ENCODE measurements at places on chromosomes 6 and 20.

- no peak for DNase-seq
Observed at GRCh38 chr20:38997622-38998021, 35.5 kb downstream of the DHX35 start.

DNA sequence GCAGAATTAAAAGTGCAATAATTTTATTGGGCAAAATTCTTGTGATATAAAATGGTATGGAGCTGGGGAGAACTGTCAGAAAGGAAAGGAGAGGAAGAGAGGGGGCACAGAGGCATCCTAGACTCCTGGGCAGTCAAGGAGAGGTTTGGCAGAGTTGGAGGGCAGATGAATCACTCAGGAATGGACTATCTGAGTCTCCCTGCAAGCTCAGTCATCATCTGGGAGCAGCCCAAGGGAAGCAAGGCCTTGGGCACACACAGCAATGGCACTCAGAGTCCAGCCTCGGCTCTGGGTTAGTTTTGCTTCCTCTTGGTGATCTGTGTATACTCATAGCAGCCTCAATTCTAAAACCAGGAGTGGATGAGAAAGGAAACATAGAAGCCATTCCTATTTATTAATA is 67.2 kb downstream of the SLC22A1 start:
- no peak for DNase-seq

- no peak for DNase-seq
Observed at GRCh38 chr6:124535746-124536145, 426.5 kb upstream of the RNF217 start.

DNA sequence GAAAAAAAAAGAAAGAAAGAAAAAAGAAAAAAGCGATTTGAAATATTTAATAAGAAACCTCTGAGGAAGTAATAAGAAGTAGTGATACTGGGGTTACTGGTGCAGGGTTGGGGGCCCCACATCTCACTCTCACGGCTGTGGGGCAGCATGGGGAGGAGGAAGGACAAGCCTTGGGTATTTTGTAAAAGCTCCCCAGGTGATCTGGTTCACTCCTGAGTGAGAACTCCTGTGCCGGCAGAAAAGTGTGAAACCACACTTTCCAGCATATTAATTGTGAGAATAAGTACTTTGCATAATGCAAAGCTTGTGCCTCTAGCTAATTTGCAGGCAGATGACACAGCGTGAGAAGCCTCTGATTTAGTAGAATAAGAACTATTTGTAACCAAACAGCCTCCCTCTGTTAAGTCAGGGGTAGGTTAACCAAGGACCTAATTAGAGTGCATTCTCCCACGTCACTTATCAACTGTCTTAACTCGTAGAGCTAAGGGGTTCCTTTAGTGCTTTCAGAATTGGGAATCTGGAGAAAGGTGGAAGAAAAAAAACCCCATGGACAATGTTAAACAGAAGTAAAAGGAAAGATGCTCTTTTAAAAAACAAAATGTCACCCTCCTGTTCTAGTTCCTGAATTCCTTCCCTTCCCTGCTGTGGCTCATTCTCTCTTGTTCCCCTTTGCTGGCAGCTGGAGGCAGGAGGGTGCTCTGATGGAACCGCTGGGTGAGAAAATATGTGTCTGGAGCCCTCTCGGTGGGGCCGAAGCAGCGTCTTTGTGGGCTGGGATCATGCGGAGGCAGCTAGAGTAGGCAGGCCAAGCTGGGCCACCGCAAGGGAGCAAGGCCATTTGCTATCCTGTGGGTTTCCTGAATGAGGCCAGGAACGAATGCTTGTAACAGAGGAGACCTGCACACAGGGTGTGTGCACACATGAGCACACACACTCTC is 108.7 kb downstream of the FYN start:
- no peak for DNase-seq

- no peak for DNase-seq
Observed at GRCh38 chr20:43911066-43911465, 3.6 kb upstream of the TOX2 start.

DNA sequence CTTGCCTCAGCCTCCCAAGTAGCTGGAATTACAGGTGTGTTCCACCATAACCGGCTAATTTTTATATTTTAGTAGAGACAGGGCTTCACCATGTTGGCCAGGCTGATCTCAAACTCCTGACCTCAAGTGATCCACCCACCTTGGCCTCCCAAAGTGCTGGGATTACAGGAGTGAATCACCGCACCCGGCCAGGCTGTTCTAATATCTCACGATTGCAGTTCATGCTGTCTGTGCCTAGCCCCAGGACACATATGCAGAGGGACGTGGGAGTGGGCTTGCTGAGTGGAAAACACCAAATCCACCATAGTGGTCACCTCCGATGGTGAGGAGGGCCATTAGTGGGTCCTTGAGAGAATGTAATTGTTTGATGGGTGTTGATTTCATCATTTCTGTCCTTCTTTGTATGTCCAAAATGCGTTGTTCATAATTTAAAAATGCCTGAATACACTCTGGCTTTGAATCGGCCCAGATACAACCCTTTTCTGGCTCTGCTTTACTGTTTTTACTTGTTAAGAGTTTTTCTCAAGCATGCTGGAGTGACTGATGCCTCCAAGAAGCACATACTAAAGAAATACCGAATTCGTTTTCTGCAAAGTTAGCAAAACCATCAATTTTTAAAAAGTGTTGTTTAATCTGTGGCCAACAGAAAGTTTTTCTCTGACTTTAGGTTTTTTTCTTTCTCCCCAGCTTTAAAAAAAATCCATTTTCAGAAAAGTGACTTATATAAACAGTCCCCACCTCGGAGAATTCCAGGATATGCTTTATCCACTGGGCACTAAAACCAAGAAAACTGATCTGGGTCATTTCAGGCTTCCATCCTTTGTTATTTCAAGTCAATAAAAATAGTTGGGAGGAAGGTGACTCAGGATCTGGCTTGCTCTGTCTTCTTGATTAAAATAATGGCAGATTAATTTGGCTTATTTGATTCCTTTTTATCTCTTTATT is 18.8 kb upstream of the RALGAPA2 start:
- no peak for DNase-seq
